ENCODE measurements at places on chromosomes 1 and 21.

DNA sequence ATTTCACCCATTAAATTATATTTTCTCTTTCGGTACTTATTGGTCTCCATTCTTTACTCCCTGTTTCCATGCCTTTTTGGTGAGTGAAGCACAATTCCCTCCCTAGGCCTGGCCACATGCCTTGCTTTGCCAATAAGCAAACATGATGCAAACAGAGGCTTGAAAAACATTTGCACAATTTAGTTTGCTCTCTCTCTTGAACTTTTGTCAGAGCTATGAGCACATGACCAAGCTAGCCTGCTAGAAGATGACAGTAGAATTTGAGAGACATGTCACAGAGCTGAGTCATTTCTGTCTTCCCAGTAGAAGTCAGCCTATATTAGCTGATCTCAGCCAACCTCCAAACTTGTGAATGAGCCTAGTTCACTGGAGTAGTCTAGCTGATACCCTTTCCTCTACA lies 24.6 kb downstream of the ANGPTL3 start:
- DNase-seq, result peak; percentile 53

DNA sequence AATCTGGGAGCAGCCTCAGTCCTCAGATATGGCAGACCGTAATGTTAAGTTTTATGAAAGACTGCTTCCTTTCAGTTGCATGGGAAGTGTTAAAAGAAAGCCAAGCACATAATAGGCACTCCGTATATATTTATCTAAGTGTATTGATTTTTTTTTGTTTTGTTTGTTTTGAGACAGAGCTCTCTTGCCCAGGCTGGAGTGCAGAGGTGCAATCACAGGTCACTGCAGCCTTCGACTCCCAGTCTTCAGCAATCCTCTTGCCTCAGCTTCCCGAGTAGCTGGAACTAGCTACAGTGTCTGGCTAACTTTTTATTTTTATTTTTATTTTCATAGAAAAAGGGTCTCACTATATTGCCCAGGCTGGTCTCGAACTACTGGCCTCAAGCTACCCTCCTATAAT lies 341.8 kb downstream of the USH2A start:
- DNase-seq, result no peak

DNA sequence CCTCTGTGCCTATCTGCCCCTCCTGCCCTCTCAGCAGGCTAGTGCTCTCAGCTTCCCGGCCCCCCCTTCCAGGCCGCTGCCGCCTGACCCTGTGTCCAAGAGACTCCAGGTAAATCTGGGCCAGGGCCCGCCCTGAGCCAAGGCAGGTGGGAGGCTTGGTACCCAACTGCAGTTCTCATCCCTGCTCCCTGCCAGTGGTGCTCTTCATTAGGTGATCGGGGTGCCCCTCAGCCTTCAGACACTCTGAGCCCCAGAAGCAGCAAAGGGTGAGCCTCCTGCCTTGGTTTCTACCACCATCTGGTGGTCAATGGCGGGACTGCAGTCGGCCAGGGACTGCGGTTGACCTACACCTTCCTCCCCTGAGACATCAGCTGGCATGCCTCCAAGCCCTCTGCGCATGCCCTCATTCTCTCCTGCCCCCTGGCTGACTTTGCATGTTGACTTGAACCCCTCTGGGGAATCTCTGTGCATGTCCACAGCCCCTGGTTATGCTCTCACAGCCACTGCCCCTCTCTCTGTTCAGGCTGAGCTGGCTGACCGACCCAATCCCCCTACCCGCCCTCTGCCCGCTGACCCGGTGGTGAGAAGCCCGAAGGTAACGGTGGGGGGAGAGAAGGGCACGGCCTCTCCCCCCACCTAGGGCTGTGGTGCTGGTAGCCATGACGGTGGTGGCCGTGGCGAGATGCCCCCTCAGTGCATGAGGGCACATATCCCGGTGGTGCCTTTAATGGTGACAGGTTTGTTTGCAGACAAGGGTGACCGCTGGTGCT lies 2.0 kb upstream of the EFNA4 start:
- peak; percentile 89 for DNase-seq

DNA sequence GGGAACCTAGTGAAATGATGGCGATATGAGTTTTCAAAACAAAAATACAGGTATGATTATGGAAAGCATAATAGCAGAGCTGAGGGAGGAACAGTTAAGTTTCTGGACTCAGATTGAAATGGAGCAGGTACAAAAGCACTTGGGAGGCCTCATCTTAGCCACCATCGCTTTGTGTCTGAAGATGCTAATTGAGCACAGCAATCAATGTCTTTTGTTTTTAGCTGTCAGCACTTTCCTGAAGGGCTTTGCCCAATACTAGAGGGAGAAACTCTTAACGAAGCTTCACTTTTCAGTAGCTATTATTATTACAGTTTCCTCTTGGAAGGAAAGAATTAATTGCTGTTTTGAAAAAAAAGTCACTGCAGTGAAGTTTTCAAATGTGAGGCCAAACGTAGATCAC lies 348.7 kb downstream of the RWDD3 start:
- DNase-seq, result no peak

DNA sequence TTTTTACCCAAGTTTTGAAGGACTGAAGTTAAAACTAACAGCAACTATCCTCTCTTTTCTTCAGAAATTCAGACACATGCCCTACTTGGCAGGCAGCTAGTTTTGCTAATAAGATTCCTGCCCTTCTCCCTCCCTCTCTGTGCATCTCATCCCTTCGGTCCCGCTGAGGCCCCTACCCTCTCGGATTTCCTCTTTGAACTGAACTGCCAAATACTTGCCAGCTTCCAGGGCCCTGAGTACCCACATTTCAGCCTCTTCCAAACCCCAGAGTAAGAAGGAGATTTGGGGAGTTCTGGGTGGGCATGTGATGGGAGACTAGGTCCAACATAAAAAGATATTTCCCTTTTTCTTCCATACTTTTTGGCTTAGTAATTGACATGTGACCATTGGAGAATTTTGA lies 116.5 kb upstream of the JUN start:
- DNase-seq, result no peak
